DMS 273 treated with DMSO at 0.1 percent for 48 hours (cell line): ENCODE measurements at places on chromosomes 5 and 9.

DNA sequence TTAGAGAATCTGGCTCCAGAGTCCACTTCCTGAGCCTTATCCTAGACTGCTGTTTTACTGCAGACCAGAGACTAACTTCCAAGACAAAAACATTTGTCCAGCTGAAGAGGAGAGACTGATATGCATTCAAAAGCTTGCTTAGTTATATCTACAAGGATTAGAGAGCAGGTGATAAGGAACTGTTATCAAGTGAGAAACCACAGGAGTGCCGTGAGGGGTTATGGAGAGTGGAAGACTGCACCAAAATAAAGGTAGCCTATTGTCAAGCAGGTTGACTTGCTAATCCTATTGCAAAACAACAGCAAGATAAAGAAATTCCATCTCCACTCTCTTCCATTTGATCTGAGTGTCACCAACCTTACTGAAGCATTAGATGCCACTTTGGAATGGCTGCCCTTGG, 139.1 kb downstream of the SCAMP1 start:
- no peak for DNase-seq

GRCh38 chr5:103910011-103910410, 347.4 kb upstream of the NUDT12 start:
- no peak for DNase-seq

- DNase-seq = no peak
Observed at GRCh38 chr5:179820127-179820482, 600 bp upstream of the SQSTM1 start.

- no peak for DNase-seq
Observed at GRCh38 chr9:99430301-99430700, 208.2 kb downstream of the SEC61B start.

GRCh38 chr9:77883846-77884771, 147.5 kb downstream of the GNAQ start:
- DNase-seq = no peak

GRCh38 chr5:122772446-122772845, 2.4 kb upstream of the SNX2 start:
- no peak for DNase-seq

DNA sequence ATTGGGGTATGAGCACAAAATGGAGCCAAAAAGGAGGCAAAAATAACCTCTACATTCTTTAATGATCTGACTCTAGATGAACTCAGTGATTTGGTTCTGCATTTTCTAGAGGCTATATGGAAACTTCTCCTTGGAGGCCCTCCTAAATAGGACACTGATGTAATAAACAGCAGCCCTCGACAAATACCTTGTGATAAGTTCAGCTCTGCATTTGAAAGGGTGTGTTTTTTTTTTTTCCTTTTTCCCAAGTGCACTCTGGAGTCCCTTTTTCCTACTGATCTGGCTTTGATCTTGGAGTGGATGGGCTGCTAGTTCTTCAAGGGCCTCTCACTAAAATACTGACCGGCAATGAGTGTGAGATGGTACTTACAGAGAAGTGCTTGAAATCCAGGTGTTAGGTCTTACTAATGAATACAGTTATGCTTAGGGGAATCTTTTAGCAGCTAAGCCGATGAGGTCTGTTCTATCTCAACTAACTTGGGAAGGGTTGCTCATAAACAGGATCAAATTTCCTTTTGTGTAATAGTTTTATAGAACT, 161.7 kb downstream of the MAST4 start:
- no peak for DNase-seq

- DNase-seq = no peak
Observed at GRCh38 chr9:95382433-95382832, 64.9 kb upstream of the FANCC start.

DNA sequence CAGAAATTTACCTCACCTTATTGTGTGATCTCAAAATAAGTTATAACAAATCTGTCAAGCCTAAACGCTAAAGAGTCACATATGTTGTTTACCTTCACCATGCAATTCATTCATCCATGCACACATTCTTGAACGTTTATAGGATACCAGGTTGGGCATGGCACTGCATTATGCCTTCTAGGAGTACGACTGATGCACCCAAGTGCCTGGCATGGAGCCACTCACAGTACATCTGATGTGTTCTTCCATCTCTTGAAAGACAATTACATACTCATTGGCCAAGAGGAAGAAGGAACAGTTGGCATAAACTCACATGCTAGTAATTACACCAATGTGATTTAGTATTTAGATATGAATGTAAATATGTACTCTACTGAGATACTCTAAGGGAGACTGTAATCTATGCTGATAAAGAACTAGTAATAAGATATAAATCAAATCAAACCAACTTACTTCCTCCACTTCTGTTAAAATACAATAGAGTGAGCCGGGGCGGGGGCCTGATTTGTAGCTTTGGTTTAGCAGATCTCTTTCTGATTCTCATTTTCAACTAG, 90.7 kb downstream of the LPAR1 start:
- DNase-seq = peak; percentile 4

DNA sequence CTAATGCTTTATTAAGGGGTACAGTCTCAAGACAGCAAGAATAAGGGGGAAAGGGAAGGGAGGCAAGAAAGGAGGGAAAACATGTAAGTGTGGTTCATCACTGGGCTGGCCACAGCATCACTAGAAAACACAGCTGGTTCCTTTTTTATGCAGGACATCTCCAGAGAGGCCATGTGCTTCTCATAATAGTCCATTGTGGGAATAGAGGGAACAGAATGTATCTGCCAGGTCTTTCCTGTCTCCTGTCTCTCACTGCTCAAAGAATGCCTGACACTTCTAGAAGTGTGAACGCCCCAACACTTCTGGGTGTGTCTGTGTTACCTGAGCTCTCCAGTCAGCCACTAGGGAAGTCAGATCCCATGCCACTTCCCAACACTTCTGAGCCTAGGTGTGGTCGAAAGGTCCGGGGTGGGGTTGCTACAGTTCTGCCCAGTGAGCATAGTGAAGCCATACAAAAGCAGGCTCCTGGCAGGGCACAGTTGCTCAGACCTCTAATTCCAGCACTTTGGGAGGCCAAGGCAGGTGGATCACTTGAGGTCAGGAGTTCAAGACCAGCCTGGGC, 255.6 kb upstream of the SLC30A5 start:
- no peak for DNase-seq

DNA sequence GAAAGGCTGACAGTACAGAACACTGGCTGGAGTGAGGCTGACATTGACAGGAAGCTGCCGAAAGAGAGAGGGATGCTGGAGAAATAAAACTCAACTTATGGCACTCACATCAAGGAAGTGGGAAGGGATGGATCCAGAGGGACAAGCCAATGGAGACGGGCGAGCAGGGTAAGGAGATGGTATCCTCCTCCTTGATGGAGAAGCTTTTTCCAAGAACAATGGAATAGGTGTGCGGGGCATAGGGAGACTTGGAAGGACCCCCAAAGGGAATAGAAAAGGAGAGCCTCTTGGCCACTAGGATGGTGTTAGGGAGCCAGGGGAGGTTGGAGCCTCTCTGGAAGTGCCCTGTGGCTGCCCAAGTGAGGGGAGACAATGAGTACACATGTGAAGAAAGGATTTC, 58.4 kb upstream of the GRHPR start:
- no peak for DNase-seq

GRCh38 chr5:119681734-119682133, 52.4 kb downstream of the FAM170A start:
- no peak for DNase-seq

DNA sequence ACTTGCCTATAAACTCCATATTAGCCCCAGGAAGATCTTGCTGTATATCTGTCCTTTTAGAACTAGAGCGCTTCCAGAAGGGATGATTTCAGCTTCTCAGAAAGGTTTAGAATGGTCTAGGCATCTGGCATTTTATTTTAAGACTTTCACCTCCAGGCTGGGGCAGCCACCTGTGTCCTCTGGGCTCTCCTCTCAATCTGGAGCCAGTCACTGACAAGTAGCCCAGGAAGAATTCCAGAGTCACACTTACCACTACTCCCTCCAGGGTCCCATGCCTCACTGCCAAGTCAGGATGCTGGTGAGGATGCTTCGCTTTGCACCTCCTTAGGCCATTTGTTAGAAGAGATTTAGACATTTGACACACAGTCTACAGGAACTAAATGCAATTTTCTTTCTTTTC, 20.8 kb downstream of the B4GALT1 start:
- no peak for DNase-seq

GRCh38 chr9:109751253-109751652, 28.7 kb upstream of the PALM2AKAP2 start:
- no peak for DNase-seq

GRCh38 chr5:157115502-157115901, 6.7 kb upstream of the HAVCR2 start:
- DNase-seq = no peak

GRCh38 chr5:54794135-54794975, 191.0 kb downstream of the ESM1 start:
- no peak for DNase-seq

- DNase-seq = no peak
Observed at GRCh38 chr9:93598647-93599241, 22.4 kb downstream of the PHF2 start.
